ENCODE measurements at places on chromosomes 2 and 18.

GRCh38 chr18:46387441-46388131 is 269.4 kb downstream of the LOXHD1 start:
- DNase-seq, result no peak

- peak; percentile 75 for DNase-seq
These were observed 806 bp downstream of the ZNF407 start for GRCh38 chr18:74598350-74599001.

- DNase-seq, result peak; percentile 53
These were observed 1.2 kb downstream of the STK17B start for GRCh38 chr2:196170213-196170605.

DNA sequence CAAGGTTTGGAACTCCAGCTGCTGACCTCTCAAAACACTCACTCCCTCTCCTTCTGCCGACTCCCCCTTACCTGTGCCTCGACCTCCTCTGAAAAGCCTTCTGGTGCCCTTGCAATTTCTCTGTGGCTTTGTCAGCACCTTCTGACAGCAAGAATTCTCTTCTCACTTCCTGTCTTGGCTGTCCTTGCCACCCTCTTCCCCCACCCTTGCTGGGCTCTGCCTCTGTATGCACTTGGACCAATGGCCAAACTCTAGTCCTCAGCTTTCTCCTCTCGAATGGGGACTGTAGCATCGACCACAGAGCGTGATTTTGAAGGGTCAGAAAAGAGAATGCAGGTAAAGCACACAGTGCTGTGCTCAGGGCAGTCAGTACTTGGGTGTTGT is 99.0 kb downstream of the HS1BP3 start:
- DNase-seq, result no peak

DNA sequence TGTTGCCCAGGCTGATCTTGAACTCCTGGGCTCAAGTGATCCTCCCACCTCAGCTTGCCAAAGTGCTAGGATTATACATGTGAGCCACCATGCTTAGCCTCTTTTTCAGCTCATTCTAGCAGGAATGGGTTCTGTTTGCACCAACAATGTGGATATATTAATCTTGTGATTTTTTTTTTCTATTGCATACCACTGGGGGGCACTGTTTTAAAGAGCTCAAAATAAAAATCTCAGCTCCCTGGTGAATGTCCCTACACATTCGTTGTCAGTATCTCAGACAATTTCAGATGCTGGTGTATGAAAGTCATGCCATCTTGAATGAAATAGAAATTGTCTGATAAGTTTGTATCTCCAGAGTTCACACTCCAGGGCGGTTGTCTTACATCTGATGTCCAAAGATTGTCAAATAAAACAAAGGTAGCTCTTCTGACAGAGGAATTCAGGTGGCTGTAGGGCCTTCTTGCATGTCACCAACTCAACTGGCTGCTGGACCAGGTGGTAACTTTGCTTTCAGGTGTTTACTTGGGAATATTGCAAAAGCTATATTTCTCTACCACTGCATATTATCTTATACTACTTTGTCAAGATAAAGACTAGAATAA is 3.1 kb upstream of the MATN3 start:
- no peak for DNase-seq

DNA sequence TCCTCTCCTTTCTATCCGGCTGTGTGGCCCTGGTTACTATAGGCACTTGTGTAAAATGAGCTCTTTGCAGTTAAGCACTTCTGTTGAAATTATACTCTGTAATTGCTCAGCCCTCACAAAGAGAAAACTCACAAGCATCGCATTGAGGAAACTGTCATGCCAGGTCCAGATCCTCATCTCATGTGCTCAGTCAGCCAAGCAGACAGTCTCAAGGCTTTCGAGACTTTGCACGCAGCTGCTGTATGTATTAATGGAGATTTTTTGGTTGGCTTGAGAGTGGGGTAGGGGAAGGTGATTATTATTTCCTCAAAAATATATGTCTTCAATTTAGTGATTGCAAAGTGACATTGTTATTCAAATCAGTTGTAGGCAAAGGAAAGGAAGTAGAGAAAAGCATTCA is 33.0 kb upstream of the PHLPP1 start:
- no peak for DNase-seq

GRCh38 chr2:237599465-237600110 is 9.1 kb upstream of the RAB17 start:
- DNase-seq, result no peak

DNA sequence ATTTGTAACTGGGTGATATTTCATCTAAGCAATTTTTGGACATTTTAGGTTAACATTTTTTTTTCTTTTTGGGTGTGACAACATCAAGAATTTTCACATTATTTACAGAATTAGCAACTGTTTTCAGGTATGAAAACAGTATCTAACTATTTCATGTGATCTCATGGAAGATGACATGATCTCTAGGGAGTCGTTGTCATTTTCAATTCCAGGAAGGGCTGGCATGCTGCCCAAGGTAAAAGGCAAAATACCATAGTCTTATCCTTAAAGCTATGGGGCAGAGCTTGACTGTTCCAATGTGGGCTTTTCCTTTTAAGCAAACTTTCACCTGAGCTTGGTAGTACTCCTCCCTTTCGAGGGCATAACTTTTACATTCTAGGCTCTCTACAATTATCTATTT is 443.7 kb downstream of the DSEL start:
- DNase-seq, result no peak

DNA sequence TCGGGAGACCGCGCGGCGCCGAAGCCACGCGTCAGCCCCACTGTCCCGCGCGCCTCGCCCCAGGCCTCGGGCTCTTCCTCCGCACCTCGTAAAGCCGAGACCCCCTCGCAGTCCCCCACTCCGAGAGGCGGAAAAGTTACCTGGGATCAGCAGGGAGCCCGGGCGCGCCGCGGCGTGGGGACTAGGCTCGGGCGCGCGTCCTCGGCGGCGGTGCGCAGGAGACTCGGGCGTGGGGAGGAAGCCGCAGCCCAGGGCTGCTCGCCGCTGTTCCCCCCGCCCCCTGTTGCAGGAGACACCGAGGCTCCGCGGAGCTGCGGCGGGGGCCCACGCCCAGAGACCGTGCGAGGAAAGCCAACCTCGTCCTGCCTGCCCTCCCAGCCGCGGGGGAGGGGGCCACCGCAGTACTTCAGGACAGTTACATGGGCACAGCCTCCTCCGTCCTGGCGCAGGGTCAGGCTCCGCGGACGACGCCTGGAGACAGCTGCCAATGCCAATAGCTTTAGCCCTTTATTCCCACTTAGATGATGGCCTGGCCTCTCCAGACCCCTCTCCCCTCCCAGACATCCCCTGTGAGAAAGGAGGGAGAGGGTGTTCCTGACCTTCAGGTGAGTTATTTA is at the start of gene EPB41L3:
Gene EPB41L3 (minus strand): TSS at position 225 of the 617 bp plus-strand sequence. CDS start 54,814 bp downstream, outside the sequence.
- no peak for DNase-seq

DNA sequence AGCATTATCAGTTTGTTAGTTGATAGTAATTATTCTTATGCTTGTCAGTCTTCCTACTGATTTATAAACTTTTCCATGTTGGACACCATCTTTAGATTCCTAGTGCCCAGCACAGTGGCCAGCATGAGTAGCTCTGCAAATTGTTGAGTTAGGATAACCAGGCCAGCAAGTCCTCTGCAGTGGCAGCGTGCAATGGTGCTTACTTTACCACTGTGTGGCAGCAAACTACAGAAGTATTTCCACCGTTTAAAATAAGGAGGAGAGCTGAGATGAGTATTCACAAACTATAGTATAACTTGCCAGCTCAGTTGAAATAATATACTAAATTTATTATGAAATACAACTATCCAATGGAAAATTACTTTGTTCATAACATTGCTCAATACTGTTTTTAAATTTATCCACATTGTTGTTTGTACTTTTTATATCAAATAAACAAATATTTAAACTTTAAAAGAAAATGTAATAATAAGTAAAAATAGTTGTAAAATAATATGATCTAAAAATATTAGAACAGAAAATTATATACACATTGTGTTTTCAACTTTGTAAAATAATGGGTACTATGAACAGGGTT is 9.3 kb upstream of the THADA start:
- no peak for DNase-seq

- no peak for DNase-seq
These were observed 801.2 kb upstream of the PIK3C3 start for GRCh38 chr18:41153871-41154270.

DNA sequence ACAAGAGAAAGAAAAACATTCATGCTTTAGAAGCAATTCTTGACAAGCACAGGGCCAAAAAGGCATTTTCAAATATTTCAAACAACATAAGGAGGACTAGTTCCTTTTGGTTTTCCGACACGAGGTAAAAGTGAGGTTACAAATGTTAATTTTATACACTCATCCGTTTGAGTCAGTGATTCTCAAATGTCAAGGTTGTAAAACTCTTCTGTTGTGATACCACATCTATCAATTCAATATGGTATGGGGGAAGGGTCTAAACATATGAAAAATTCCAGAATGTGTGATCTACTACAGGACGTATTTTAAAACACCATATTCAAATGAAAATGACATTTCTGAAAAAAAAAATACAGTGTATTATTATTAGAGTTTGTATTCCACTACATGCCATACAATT is 52.7 kb downstream of the TGIF1 start:
- no peak for DNase-seq

DNA sequence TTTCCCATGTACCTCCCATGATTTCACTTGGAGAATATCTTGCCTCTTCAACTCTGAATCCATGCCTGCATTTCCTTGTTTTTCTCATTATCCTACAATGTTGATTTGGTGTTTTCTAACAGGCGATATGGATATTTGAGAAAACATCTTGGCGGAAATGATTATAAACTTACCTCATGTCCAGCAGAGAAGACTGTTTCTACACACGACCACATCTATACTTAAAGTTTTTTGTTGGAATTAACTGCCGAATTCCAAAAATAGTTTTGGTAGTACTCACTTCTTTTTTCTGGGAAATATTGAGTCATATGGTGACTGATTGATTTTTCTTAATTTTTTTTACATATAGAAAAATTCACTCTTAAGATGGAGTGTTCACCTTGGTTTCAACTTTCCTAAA is 41.4 kb upstream of the TMEFF2 start:
- no peak for DNase-seq

DNA sequence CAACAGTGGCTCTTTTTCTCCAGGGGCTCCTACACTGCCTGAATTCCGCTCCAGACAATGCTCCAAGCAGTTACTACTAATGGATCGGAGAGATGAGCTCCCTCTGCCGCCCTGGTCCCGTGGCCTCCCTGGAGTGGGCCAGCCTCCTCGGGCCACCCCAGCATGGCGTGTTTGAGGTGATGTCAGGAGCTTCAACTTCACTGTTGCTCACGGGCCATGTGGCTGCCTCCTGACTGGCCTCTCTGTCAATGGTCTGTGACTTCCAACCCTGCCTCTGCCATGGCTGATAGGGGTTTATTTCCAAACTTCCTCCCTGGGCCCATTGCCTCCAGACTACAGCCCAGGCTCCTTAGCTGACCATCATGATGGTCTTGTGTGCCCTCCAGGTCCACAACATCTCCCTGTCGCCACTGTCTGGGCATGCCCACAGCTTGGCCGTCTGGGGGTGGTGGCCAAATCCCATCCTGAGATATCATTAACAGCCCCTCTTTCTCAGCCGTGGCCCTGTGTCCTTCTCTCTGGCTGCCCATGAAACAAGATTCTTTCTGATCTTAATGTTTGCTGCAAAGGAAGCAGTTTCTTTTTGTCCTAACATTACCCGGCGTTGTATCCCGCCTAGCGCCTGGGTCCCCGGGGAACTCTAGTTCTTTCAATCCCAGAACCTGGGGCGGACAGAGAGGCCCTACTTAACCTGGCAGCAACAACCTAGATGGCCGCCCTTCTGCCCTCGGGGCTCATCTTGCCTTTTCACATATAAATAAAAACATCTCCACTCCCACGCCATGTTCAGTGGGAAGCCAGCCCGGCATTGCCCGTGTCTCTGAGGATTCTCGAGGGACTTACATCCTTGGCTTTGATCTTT is 38.1 kb downstream of the ATOH8 start:
- no peak for DNase-seq

GRCh38 chr18:78643981-78644380 is 335.6 kb upstream of the SALL3 start:
- no peak for DNase-seq

GRCh38 chr2:171956135-171956825 is 34.0 kb downstream of the HAT1 start:
- no peak for DNase-seq

DNA sequence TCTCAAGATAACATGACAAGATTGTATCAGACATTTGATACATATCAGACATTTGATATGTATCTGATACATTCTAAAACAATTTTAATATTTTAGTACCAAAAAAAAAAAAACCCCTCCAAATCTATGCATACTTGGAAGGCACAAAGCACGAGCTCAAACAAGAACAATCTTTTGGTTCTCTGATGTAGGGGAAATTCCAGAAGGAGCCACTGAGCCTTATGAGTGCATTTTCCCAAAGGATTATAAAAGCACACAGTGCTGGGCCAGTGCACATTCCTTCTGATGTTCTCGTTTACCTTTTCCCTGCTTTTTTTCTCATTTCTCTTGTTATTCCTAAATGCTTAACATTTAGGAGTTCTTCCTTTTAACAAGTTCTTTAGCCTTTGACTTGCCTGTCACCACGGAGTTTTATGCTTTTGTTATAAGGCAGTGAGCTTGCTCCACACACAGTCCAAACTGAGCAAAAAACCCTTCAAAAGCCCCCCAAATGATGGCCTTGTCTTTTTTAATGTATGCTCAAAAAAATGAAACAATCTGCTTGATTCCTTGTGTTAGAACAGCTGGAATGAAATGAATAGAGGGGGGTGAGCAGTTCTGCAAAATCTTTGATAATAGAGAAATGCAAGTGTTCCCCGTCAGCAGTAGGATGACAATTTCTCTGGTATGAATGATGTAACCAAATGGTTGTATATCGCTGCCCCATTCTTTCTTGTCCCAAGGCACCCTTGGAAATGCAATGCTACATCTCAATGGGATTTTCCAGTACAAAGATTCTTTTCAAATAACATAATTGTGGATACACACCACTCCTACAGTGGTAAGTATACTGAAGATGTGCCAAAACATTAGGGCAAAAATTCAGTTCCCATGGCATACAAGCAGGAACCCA is 597.2 kb upstream of the ZEB2 start:
- DNase-seq, result no peak

DNA sequence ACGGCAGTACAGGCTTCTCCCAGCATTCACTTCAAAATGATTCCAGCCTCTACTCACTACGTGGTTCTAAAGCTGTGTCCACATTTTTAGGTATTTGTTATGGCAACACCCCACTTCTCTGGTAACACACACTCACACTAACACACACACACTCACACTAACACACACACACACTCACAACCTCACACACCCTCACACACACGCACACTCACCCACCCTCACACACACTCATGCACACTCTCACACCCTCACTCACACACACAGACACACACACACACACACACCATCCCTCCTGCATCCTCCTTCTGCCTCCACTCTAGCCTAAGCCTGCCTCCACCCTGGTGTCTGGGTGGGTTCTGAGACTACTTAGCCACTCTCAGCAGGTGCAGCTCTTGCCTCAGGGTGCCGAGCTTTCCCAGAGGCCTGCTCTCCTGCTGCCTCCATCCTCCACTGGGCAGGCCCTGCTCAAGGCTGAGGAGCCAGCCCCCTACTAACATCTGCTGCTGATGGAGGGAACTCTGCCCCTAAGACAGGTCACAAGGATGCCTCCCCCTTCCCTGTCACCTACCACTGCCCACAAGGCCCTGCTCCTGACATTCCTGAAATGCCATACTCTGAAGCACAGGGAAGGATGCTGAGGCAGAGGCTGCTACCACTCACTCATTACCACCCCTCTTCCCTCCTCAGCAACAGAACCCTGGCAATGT is 63.9 kb downstream of the NCAPH start:
- peak; percentile 12 for DNase-seq
